ENCODE measurements at places on chromosomes 6 and 20.

DNA sequence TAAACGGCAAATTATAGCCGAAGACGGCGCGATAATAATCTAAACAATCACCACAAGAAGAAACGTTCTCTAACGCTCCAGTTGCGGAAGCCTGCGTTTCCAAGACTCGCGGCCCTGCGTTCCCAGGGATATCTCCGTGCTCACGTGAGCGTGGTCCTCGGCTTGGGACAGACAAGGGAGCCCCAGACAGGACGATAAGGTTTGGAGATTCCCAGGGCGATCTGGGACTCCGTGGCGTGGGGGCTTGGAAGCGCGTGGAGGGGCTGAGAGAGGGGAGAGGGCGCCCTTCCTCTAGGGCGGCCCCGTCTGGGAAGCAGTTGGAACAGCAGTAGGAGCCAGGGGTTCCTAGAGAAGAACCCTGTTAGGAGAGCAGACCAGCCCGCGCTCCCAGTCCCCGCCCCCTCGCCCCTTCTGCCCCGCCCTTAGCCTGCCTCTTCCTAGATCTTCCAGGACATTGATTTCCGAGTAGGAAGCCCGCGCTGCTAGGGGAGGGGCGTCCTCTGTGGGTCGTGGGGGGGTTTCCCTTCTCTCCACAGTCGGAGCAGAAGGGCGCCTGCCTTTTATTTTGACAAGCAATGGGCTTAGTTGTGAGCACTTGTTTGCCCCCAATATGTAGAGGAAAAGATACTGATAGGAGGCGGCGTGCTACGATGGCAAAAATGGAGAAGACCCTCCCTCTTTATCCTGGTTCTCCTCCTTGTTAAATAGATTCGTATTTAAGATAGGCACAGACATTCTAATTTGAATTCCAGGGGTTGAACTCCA, 10.6 kb downstream of the NRN1 start:
- DNase-seq, result peak; percentile 84

DNA sequence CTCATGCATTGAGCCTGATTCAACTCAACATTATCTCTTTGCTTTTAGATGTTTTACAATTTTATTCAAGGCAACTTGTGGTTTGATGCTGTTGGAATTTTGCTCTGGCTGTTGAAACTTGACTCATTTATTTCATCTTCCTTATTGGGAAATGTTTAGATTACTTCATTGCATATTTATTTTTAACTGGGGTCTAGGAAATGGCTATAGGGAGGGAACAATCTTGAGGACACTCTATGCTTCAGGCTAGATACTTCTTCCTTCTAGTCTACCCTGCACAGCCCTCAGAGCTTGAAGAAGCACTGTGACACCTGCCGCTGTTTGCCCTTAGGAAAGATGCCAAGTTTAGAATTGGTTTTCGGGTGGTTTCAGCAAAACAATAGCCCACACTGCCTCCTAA, 183.4 kb downstream of the ADGRG6 start:
- DNase-seq, result no peak

- DNase-seq, result no peak
Observed at GRCh38 chr20:56653211-56653610, 24.1 kb downstream of the TFAP2C start.

DNA sequence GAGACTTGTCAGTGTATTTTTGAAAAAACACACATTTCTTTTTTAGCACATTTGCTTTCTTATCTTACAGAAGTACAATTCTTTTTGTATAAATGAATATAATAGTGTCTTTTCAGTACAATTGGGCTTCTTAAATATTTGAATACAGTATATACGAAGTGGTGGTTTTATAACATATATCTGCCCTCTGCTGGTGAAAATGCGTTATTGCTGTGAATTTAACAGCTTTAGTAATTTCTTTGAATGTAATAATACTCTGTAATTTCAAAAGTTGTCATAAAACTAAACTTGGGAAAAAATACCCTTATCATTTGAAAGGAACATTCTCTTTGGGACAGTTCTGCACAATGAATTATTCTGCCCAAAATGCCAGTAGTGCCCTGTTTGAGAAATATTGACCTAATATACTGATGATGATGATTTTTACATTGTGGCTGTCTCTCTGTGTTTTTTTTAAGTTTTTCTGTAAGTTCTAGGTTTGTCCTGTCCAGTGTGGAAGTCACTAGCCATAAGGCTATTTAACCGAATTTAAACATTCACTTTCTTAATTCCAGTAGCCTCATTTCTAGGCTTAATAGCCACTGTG, 19.0 kb downstream of the SMAP1 start:
- DNase-seq, result peak; percentile 44

DNA sequence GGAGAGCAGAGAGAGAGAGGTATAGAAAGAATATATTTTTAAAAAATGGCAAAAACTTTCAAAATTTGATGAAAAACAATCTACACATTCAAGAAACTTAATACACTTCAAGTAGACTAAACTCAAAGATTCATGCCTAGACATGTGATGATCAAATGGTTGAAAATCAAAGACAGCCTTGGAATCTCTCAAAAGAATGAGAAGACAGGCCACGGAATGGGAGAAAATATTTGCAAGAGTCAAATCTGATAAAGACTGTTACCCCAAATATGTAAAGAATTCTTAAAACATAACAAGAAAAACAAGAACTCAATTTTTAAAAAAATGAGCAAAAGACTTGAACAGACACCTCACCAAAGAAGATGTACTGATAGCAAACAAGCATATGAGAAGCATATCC, 49.7 kb downstream of the THEMIS start:
- DNase-seq, result no peak

GRCh38 chr6:44829836-44830235, 442.3 kb downstream of the CDC5L start:
- DNase-seq, result no peak

GRCh38 chr6:2697291-2697690, 53.4 kb downstream of the MYLK4 start:
- no peak for DNase-seq

DNA sequence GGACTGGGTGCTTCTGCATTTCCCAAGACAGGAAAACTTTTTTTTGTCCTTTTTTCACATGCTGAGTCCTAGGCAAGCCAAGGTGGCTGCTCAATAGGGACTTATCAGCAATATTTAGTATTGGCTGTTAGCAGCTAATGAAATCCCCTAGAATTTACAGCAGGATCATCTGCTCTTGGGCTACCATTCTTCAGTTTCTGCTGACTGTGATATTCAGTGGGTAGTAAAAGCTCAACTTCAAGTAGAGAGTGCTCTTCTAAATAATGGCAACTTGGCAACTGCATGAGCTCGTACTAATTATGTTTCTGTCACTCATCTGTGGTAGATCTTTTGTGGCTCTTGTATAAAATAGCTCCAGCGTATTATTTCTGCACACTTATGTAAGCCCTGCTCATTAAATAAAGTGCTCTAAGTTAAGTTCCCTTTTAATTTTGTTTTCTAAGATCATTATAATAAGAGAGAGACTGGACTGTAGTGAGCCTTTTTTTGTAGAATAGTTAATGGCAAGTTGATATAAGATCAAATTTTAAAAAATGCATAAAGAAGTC, 110.3 kb downstream of the SLC35F1 start:
- DNase-seq, result no peak

GRCh38 chr6:170584954-170585498, 589 bp upstream of the PDCD2 start:
- no peak for DNase-seq

- no peak for DNase-seq
Observed at GRCh38 chr6:155498370-155498769, 42.7 kb upstream of the NOX3 start.

- no peak for DNase-seq
Observed at GRCh38 chr20:33793011-33793931, 17.9 kb upstream of the CHMP4B start.

DNA sequence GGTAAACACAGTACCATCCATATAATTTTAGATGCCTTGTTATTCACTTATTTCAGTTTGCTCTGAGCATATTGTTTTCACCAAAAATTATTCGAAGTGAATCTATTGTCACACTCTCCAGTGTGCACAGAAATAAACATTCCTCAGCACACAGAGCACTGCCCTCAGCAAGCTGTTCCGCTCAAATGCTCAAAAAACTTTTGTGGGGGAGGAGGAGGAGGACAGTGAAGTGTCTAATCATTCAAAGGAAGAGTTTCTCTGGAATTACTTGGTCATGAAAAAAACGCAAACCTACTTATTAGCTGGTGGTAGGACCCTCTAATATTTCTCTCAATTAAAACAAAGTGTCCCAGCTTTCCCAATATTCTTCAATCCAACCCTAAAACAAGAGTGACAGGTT, 88.3 kb downstream of the DTNBP1 start:
- no peak for DNase-seq

DNA sequence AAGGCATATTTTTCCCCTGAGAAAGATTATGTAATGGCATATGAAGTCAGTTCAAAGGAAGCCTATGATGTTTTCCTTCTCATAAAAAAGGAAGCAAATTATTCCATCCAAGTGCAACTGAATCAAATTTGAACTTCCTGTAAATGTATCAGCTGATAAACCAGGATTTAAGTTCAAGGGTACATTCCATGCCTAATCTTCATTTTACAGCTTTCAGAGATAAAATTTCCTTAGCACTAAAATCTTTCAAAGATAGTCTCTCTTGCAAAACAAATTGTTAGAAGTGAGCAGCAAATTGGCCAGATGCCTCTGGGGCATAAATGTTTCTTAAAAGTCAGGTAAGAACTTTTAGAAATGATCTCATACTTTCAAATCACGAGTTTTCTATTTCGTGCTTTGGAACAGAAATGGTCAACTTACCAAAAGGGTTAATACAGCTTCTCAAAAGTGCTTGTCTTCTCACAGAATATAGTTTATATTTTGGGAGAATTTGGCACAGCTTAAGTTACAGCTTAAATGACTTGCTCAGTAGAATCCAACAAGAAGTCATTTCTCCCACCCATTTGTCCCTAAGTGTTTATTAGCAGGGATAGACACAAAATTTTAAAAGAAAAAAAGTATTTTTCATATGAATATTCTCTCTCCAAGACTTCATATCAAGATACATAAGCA, 2.7 kb upstream of the TCF21 start:
- no peak for DNase-seq

DNA sequence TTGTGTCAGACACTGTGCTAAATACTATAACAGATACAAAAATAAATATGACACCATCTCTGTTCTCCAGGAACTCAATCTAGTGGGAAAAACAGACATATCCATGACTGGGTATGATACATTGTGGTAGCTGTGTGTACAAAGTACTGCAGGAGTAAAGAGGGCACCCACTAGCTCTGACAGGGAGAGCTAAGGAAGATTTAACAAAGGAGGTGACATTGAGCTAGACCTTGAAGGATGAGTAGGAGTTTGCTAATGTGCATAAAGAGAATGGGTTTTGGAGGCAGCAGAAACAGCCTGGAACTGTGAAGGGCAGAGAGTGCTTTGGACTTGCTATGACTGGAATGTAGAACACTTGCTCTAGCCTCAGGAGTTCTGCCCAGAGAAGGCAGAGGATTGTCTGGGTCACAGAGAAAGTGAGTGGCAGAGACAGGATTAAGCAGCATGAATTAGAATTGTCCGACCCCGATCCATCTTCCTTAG, 14.4 kb downstream of the MMP24 start:
- DNase-seq, result no peak

DNA sequence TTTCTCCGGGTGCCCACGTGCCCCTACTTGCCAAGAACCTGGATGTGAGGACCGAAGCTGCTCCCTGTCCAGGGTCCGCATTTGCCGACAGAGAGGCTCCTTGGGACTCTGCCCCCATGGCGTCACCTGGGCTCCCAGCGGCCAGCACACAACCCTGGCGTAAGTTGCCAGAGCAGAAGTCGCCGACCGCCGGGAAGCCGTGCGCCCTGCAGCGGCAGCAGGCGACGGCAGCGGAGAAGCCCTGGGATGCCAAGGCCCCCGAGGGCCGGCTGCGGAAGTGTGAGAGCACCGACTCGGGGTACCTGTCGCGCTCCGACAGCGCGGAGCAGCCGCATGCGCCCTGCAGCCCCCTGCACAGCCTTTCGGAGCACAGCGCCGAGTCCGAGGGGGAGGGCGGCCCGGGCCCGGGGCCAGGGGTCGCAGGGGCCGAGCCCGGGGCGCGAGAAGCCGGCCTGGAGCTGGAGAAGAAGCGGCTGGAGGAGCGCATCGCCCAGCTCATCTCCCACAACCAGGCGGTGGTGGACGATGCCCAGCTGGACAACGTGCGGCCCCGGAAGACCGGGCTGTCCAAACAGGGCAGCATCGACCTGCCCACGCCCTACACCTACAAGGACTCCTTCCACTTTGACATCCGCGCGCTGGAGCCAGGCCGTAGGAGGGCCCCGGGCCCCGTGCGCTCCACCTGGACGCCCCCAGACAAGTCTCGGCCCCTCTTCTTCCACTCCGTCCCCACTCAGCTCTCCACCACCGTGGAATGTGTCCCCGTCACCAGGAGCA, 28.3 kb downstream of the ZNF831 start:
- DNase-seq, result no peak

- no peak for DNase-seq
Observed at GRCh38 chr6:52362443-52363227, 684 bp downstream of the PAQR8 start.

- no peak for DNase-seq
Observed at GRCh38 chr6:117344444-117345291, 79.3 kb downstream of the VGLL2 start.

- DNase-seq, result no peak
Observed at GRCh38 chr6:75171567-75171966, 34.3 kb downstream of the COL12A1 start.

Measured in NCI-H524 (cell line).